ENCODE measurements at places on chromosomes 5 and 9. TPM values are rescaled to one million over a fixed set of nuclear protein-coding genes. Genes with fewer than 3 reads are reported as not detected.

Gene PCDHB9
- 0.30 TPM for total RNA-seq

Gene LRRC19
- not detected for total RNA-seq

Gene TMC1
- 0.68 TPM for total RNA-seq

Gene BSPRY
- total RNA-seq = not detected

Gene FNIP1
- 36.5 TPM for total RNA-seq

Gene SLC36A3
- total RNA-seq = not detected

Gene TLX3
- not detected for total RNA-seq

Gene SLC6A18
- not detected for total RNA-seq

Gene PCA3
- total RNA-seq = not detected

Gene OR1L6
- total RNA-seq = 0.23 TPM

Gene TEX48
- total RNA-seq = not detected

Gene DMRTA1
- total RNA-seq = 0.12 TPM

Gene CSF2
- total RNA-seq = not detected

Gene NUTM2F
- total RNA-seq = not detected

Gene KIF4B
- total RNA-seq = not detected
